ENCODE measurements at places on chromosomes 3 and 15. TPM values are rescaled to one million over a fixed set of nuclear protein-coding genes. Genes with fewer than 3 reads are reported as not detected.

GRCh38 chr3:78917536-78917935, 850.3 kb downstream of the ROBO1 start:
- H3K36me3 ChIP-seq: no peaks in the 10 kb centered on the region
- peaks cover 11% of the 10 kb centered on the region for H3K4me1 ChIP-seq
- H3K4me3 ChIP-seq: no peak overlapping the region

The IL5RA gene
- total RNA-seq: not detected

The TRIM42 gene
- not detected for total RNA-seq

The HHATL gene
- not detected for total RNA-seq

DNA sequence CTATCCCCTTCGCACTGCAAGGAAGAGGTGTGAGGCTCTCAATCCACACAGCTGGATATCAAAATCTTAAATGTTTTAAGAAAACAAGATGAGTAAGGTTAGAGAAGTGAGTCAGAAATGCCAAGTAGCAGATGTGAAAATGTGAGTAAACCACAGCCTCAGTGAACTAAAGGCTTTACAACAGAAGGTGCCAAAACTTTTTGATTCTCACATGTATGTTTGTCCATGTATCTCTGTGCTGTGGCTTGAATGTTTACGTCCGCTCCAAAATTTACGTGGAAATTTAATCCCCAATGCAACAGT, 126.8 kb upstream of the PFN2 start:
- H3K27ac ChIP-seq: peak overlapping the region; percentile 90
- no peaks in the 10 kb centered on the region for H3K27me3 ChIP-seq
- H3K4me3 ChIP-seq: no peak overlapping the region
- no peaks in the 10 kb centered on the region for H3K36me3 ChIP-seq

- H3K36me3 ChIP-seq: no peaks in the 10 kb centered on the region
- H3K4me1 ChIP-seq: peaks cover 10% of the 10 kb centered on the region
- H3K27ac ChIP-seq: no peak overlapping the region
- DNase-seq: no peak
Observed at GRCh38 chr3:182910936-182911781, 69.2 kb downstream of the DCUN1D1 start.

DNA sequence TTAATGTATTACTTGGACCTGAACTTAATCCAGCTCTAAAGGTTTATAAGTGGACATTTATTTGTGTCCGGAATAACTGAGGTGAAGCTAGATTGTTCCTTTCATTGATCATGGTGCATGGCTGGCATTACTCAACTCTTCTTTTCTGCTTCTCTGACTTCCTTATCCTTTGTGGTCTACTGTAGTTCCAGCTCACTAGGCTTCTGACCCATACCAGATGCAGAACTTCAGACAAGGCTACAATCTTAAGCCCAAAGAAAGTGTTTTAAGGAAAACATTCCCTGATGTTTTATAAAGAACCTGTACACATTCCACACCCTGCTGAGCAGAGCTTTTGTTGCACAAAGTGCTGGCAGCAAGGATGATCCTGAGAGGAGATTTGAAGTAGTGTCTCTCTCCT, 250.8 kb upstream of the TGFBR2 start:
- H3K27ac ChIP-seq: no peak overlapping the region
- no peak overlapping the region for H3K4me3 ChIP-seq
- no peaks in the 10 kb centered on the region for H3K36me3 ChIP-seq
- no peaks in the 10 kb centered on the region for H3K27me3 ChIP-seq
- peak; percentile 9 for DNase-seq
- peaks cover 3% of the 10 kb centered on the region for H3K4me1 ChIP-seq

The SI gene
- total RNA-seq: not detected

GRCh38 chr3:179421500-179421899, 29.8 kb downstream of the GNB4 start:
- H3K27ac ChIP-seq: no peak overlapping the region
- DNase-seq: peak; percentile 35
- no peaks in the 10 kb centered on the region for H3K27me3 ChIP-seq
- peaks cover 5% of the 10 kb centered on the region for H3K36me3 ChIP-seq
- H3K4me3 ChIP-seq: no peak overlapping the region

GRCh38 chr15:52567871-52568600, 794 bp downstream of the ARPP19 start:
- no peaks in the 10 kb centered on the region for H3K36me3 ChIP-seq
- peaks cover 10% of the 10 kb centered on the region for H3K4me1 ChIP-seq
- DNase-seq: no peak
- H3K27me3 ChIP-seq: no peaks in the 10 kb centered on the region
- H3K27ac ChIP-seq: peak overlapping the region; percentile 94

DNA sequence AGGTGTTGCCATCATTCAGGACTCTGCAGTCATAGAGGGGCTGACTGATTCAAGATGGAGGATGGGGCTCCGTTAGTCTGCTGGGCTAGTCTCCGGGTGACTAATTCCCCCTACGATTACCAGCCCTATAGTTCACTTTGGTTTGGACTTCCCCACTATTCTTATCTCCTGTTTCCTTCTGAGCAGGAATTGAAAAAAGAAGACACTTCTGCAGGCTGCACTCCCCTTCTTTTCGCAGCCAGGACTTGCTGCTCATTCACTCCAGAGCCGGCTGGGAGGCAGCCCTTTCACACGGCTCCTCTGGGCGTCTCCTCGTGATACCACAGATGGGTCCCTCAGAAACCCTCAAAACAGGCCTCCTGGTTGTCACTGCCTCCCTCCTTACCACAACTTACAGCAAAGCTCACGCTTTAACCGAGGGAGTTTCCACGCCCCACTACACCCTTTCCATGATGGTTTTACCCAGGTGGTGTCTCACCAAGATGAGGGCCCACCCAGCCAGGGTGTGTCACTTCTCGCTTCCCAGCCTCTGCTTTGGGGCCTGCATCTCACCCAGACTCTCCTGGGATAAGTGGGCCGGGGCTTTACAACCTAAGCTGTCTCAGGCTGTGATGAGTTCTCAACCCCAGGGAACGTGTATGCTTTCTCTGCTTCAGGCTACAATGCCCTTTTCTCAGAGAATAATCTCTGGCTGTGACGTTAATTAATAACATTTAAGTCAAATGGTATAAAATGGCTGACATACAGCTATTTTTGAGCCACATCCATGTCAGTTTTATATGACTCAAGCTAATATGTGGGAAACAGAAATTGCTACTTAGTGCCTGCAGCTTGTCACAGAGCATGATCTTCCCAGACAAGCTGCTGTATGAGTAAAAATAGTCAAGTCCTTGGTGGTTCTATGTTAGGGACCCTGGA, 11.9 kb downstream of the CX3CR1 start:
- no peaks in the 10 kb centered on the region for H3K4me1 ChIP-seq
- H3K36me3 ChIP-seq: no peaks in the 10 kb centered on the region
- no peak overlapping the region for H3K27ac ChIP-seq
- H3K4me3 ChIP-seq: no peak overlapping the region

- H3K27me3 ChIP-seq: no peaks in the 10 kb centered on the region
- H3K4me1 ChIP-seq: no peaks in the 10 kb centered on the region
- DNase-seq: no peak
- H3K27ac ChIP-seq: no peak overlapping the region
Observed at GRCh38 chr3:108673988-108674661, 83.1 kb downstream of the RETNLB start.

The RASL12 gene
- 5.8 TPM for total RNA-seq

DNA sequence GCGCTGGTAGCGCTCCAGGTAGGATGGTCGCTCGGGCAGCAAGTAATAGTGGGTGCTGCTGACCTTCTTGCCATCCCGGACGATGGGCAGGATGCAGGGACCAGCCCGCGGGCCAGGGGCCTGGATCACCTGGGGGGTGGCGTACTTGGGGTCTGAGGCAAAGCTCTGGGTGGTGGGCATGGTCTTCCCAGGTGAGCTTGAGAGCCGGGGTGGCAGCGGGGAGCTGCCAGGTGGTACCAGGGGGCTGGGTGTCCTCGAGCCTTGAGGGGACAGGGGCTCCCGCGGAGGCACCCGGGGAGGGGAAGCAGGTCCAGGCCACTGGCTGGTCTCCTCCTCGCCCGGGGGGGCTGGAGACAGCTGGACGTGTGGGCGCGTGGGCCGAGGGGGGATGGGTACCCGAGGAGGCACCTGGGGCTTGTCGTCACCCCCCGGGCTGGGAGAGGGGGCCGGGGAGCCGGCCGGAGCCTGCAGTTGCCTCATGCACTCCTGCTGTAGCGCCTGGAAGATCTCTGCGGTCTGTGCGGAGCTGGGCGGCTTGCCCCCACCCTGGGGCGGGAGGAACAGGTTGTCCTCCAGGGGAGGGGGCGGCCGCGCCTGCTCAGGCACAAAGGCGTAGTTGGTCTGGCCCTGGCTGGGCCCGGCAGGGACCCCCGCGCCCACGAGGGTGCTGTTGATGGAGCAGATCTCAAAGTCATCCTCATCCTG, 40.6 kb downstream of the TNK2 start:
- DNase-seq: no peak
- H3K36me3 ChIP-seq: no peaks in the 10 kb centered on the region
- no peak overlapping the region for H3K4me3 ChIP-seq

- peaks cover 12% of the 10 kb centered on the region for H3K4me1 ChIP-seq
- no peak overlapping the region for H3K4me3 ChIP-seq
- no peaks in the 10 kb centered on the region for H3K36me3 ChIP-seq
Observed at GRCh38 chr15:40379853-40380252, 2.7 kb upstream of the KNSTRN start.

GRCh38 chr3:59374091-59374817, 324.4 kb upstream of the CFAP20DC start:
- no peaks in the 10 kb centered on the region for H3K36me3 ChIP-seq
- H3K27ac ChIP-seq: no peak overlapping the region
- DNase-seq: no peak
- H3K27me3 ChIP-seq: no peaks in the 10 kb centered on the region
- H3K4me1 ChIP-seq: peaks cover 9% of the 10 kb centered on the region

The PYGO1 gene
- total RNA-seq: 9.3 TPM

The GPD1L gene
- total RNA-seq: 1.6 TPM

DNA sequence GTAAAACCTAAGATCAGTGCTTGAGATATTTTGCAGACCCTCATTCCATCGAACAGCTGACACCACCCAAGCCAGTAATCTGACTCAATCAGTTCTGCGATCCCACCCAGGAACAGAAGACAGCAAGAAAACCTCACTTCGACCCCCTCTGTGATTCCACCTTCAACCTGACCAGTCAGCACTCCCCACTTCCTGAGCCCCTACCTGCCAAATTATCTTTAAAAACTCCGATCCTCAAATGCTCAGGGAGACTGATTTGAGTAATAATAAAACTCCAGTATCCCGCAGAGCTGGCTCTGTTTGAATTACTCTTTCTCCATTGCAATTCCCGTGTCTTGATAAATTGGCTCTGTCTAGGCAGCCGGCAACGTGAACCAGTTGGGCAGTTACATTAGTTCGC, 25.7 kb upstream of the CLDN16 start:
- no peaks in the 10 kb centered on the region for H3K27me3 ChIP-seq
- H3K36me3 ChIP-seq: no peaks in the 10 kb centered on the region
- peak; percentile 37 for DNase-seq
- no peak overlapping the region for H3K4me3 ChIP-seq

GRCh38 chr3:47566667-47567066, 12.0 kb downstream of the CSPG5 start:
- DNase-seq: no peak
- no peak overlapping the region for H3K4me3 ChIP-seq
- peaks cover 8% of the 10 kb centered on the region for H3K4me1 ChIP-seq
- H3K27me3 ChIP-seq: no peaks in the 10 kb centered on the region
- no peak overlapping the region for H3K27ac ChIP-seq

The TGM4 gene
- 0.04 TPM for total RNA-seq

GRCh38 chr3:141878326-141878725, 1.9 kb downstream of the ATP1B3 start:
- peak overlapping the region; percentile 93 for H3K4me3 ChIP-seq
- no peak for DNase-seq
- H3K27me3 ChIP-seq: peaks cover 9% of the 10 kb centered on the region
- H3K27ac ChIP-seq: no peak overlapping the region

- DNase-seq: no peak
- H3K4me3 ChIP-seq: no peak overlapping the region
- H3K36me3 ChIP-seq: no peaks in the 10 kb centered on the region
- H3K4me1 ChIP-seq: peaks cover 26% of the 10 kb centered on the region
- H3K27me3 ChIP-seq: no peaks in the 10 kb centered on the region
- no peak overlapping the region for H3K27ac ChIP-seq
Observed at GRCh38 chr3:172107403-172107802, 68.0 kb downstream of the FNDC3B start.

The LRRIQ4 gene
- not detected for total RNA-seq

DNA sequence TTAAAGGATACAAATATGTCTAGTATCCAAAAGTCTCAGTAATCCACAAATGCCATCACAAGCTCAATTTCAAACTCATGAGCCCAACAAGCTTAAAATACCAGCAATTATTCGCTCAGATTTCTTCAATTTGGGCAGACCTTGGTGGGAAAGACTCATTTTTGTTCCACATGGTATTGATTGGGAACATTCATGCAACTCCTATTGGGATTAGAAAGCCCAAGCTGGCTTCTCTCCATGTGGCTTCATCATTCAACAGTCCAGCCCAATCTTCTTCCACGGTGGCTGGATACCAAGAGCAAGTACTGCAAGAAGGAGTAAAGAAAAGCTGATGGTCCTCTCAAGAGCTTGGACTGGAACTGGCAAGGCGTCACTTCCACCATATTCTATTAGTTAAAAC, 66.3 kb downstream of the STRIT1 start:
- H3K27me3 ChIP-seq: no peaks in the 10 kb centered on the region
- no peak overlapping the region for H3K4me3 ChIP-seq
- DNase-seq: no peak
- H3K27ac ChIP-seq: no peak overlapping the region
- no peaks in the 10 kb centered on the region for H3K4me1 ChIP-seq
- no peaks in the 10 kb centered on the region for H3K36me3 ChIP-seq

- no peak overlapping the region for H3K4me3 ChIP-seq
- H3K27me3 ChIP-seq: no peaks in the 10 kb centered on the region
- DNase-seq: no peak
- no peaks in the 10 kb centered on the region for H3K36me3 ChIP-seq
Observed at GRCh38 chr15:100520132-100520921, 8.4 kb downstream of the CERS3 start.

The FAM227B gene
- total RNA-seq: 25.1 TPM

Measured in neural progenitor cell (in vitro differentiated cells).